AG10803 (cell line): ENCODE measurements at places on chromosomes 2 and 18.

DNA sequence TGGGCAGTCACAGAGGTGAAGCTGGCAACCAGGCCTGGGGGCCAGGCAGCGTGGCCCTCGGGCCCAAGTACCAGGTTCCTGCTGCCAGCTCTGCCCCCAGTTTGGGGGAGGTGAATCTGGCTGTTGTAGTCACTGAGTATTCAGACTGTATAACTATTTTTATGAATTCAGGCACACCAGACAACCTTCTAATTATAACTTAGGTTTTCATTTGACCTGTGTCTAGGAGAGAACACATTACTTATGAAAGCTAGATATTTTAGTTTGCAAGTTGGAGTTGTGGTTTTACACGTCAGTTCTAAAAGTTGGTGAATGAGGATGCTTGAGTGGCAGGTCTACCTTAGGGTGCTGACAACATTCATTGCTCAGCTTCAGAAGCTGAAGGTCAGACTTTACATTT, 71.7 kb downstream of the LIMS1 start:
- no peak for DNase-seq

DNA sequence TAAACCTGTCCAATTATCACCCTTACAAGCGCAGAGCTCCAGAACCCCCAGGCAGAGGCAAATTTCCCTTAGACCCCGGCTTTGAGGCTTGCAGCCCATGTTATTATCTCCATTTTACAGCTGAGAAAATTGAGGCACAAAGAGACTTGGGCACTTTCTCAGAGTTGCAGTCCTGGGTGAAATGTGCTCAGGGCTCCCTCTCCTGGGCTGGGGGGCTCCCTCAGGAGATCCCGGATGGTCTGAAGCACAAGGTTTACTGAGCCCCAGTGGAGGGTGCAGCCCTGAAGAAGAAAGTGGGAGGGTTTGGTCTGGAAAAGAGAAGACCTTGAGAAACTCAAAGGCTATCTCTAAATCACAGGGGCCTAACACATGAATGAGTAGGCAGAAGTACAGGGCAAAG, 156.6 kb downstream of the CYRIA start:
- no peak for DNase-seq

DNA sequence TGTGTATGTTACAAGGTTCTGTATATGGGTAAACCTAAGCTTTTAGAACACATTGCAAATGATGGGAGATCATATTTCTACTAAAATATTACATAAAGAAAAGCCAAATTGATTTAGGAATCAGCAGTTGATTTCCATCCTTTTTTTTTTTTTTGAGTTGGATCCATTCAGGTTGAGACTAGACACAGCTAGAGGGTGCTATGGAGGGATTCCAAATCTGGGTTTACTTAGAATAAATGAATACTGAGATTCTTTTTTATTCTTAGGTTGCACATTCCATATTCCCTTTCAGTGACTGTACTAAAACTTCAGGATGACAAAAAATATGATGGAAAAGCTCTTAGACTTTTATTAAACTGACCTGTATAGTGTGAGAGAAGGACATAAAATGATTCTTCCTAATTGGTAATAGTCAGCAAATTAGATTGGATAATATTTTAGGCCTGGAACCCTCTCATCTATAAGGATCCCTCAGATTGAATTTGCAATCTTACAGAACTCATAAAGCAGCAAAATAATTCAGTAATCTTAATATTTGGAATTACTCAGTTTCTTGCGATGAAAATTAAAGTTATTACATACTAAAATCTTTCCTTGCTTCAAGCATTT, 183.3 kb upstream of the SESTD1 start:
- no peak for DNase-seq

GRCh38 chr18:3716116-3716660, 266.2 kb downstream of the TGIF1 start:
- DNase-seq: no peak

- DNase-seq: no peak
Observed at GRCh38 chr2:40168032-40168431, 283.9 kb downstream of the SLC8A1 start.

DNA sequence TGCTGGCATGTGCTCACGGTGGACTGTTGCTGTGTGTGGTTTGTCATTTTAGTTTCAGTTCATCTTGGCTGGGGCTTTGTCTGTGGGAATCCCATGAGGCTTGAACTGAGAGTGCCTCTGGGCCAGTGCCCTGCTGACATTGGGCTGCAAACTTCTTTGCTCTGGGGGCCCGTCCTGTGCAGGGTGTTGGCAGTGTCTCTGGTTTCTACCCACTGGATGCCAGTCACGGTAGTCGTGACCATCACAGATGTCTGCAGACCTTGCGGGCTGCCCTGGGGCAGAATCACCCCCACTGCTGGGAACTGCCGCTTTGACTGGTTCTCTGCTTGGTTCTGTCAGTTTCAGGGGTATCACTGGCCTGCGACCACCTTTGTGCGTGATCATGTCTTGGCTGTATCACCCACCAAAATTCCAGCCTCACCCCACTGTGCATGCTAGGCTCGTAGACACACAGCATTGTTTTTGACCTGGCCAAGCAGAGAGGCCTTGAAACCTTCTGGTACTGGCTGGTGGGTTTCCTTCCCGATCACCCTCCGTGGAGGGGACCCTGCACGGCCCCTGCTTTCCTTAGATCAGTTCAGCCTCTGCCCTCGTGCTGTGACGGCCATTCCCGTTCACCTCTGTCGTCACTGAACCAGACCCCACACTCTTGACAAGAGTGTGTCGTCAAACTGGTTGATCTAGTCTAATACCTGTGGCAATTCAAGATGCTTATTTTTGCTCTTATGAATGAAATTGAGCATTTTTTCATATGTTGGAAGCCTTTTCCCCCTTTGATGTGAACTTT, 57.6 kb downstream of the KCNG2 start:
- no peak for DNase-seq

GRCh38 chr2:43461453-43462073, 134.3 kb downstream of the THADA start:
- no peak for DNase-seq

DNA sequence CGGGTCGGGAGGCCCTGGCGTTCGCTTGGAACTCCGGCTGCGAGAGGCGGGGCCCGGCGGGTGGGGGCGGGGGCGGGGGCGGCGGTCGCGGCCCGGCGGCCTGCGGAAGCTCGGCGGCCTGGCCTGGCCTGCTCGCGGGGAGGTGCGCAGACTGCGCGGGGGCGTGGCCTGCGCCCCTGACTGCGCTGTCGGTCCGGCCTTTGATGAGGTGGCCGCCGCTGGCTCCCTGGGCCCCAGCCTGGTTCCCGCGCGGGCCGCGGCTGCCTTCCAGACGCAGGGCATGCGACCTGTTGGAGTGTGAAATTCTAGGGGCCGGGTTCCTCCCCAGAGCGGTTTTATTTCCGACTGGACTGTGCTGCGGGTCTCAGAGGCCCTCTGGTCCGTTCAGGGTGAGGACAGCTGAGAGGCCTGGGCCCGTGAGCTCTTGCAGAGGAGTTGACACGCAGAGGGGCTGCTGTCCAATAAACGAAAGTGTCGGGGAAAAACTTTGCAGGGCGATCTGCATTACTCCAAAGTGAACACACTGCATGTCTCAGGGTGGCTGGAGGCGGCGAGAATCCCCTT, 629 bp downstream of the NRBP1 start:
- DNase-seq: peak; percentile 84

- DNase-seq: no peak
Observed at GRCh38 chr2:47050762-47051161, 104.3 kb downstream of the STPG4 start.

- no peak for DNase-seq
Observed at GRCh38 chr2:794554-795241, 117.5 kb upstream of the TMEM18 start.
